Esophagus mucosa (tissue), 1 donor: ENCODE measurements at places on chromosomes 3 and 15.

- ATAC-seq, result no peak
Observed at GRCh38 chr3:11282250-11283138, 10.3 kb downstream of the ATG7 start.

DNA sequence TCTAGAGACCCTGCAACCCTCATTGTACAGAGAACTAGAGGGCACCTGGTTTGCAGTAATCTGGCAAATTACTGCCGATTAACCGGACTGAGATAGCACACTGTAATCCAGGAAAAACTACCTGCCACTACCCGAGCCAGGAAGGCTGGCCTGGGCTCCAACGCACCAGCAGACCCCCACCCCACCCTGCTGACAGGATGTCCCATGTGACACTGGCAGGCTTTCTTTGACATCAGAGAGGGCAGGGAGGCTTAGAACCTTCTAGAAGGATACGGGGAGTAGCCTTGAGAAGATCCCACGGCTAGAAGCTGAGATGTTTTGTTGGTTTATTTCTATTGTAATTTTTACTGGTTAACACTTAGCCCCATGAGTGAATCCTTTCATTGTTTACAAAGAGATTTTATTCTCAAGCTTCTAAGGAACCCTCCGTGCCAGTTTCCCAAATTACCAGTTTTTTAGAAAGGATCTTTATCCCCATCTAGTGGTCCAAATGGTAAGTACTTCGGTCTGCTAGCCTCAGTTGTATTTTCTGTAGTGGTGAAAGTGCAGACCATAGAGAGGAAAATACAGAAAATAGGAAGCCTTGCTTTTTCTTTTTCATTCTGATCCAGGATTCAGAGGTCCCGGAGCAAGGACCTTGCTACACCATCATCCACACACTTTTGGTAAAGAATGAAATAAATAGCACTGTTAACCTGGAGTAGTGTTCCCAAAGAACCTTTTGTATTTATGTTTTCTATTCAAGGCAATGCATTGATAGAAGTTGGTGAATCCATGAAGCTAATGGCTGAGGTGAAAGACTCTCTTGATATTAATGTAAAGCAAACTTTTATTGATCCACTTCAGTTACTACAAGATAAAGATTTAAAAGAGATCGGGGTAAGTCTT, 81.9 kb upstream of the ADAMTSL3 start:
- no peak for ATAC-seq

- ATAC-seq, result no peak
Observed at GRCh38 chr15:27137127-27137526, 166.1 kb downstream of the GABRG3 start.

DNA sequence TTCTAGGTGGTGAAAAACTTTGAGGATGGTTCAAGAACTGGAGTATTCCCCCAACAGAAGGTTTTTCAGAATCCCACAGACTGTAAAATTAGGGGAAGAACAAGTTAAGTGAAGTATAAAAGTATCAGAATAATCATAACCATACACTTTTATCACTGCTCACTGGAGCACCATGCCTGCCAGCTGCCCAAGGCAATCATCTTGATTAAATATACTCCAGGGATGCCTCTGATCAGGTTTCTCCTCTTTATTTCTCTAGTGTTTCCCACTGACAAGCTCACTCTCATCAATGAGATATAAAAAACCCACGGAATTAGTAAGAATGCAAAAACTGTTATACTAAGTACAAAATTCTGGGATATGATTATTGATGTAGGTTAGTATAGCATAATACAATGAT, 108.0 kb downstream of the STAG1 start:
- ATAC-seq, result no peak

DNA sequence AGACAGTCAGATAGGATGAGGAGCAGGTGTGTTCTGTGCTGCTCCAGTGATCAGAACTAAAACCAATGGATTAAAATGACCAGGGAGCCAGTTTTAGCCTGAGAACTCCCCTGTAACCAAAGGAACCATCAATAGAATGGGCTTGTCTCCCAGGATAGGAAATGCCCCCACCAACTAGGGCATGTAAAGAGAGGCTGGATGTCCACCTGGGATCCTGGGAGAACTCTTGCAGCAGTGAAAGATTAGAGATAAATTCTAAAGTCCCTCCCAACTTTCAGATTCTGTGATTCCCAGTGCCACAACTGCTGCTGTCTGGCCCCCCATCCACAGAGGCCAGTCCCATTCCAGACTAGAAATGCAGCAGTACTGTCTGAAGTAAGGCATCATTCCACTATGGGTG, 33.8 kb downstream of the HDC start:
- no peak for ATAC-seq

DNA sequence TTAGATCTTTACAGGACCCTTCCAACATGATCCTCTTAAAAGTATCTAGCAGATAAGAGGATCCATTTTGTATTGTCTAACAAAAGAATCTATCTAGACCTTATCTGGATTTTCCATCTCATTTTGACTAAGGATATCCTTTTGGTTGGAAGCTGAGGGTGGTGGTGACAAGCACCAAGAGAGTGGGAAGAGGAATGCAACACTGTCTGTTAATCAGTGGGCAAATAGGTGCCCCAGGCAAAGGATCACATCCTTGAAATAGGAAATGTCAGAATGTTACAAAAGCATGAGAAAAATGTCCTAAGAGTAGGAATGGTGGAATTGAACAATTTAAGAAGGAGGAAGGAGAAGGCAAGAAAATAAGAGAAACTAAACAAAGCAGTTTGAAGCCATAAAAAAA, 420.7 kb upstream of the CNTN3 start:
- no peak for ATAC-seq

GRCh38 chr3:152380043-152380442, 111.3 kb downstream of the MBNL1 start:
- ATAC-seq, result no peak

DNA sequence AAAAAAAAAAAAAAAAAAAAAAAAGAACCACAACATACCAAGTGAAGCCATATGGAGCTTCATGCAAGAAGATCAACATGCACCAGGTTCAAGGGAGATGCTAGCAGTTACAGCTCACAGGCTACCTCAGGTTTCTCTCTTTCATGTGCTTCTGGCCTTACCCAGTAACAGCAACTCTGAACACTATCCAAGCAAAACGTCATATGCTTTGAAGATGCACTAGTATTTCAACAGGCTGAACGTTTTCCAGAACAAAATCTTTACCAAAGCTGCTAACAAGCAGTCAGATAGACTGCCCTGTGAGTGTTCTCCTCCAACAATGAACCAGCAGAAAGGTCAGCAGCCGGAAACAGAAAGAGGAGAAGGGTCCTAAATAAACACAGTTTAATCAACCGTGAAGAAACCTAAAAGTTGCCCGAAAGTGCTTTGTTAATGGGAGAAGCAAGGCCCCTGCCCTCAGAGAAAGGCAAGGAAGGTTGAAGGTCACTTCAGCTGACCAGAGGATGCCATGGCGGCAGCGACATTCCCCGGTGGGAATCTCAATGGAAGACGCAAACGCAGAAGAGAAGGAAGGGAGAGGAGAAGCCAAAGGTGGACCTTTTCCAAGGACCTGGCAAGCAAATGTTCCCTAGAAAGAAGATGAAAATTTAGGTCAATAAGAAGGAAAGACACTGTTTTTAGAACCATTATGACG, 80.1 kb downstream of the CCNL1 start:
- ATAC-seq, result no peak

GRCh38 chr3:66997560-66998112, 471 bp upstream of the KBTBD8 start:
- no peak for ATAC-seq

- no peak for ATAC-seq
Observed at GRCh38 chr3:181899702-181900101, 188.0 kb downstream of the SOX2 start.

DNA sequence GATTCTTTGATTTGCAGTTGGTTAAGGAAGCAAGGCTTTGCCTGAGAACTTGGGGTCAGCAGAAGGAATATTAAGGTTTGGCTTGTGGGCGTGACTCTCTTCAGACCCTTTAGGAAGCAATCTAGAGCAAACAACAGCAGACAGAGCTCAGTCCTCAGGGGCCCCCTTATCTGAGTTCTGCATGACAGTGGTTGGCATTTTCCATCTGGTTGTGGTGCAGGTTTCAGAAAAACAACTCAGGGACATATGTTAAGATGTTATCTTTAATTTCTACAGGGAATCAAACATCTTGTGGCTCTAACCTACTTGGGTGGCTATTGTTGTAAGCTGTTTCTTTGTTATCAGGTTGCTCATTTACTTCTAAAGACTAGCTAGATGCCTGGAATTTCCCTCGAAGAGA, 141.4 kb downstream of the VPS8 start:
- ATAC-seq, result no peak

- ATAC-seq, result no peak
Observed at GRCh38 chr3:17232442-17232841, 347.7 kb downstream of the PLCL2 start.

DNA sequence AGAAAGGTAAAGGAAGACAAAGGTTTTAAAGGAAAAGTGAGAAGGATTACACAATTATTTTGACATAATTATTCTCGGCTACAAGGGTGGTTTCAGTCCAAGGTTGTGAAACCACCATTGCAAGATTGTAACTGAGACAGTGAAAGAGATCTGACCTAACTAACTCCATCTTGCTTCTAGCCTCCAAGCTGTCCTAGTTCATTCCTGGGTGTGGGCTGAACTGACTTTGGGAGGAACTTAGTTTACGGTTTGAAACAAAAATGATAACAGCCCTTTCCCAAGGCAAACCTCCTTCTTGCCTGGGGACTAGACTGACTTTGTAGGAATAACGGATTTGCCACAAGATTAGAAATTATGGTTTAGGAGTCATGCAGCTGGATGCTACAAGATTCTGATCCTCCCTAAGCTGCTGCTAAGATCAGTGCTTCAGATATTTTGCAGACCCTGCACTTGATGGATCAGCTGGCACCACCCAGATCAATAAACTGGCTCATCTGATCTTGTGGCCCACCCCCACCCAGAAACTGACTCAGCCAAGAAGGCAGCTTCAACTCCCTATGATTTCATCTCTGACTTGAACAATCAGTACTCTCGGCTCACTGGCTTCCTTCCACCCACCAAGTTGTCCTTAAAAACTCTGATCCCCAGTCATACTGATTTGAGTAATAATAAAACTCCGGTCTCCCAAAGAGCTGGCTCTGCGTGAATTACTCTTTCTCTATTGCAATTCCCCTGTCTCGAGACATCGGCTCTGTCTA, 57.7 kb upstream of the AADACL2 start:
- no peak for ATAC-seq

DNA sequence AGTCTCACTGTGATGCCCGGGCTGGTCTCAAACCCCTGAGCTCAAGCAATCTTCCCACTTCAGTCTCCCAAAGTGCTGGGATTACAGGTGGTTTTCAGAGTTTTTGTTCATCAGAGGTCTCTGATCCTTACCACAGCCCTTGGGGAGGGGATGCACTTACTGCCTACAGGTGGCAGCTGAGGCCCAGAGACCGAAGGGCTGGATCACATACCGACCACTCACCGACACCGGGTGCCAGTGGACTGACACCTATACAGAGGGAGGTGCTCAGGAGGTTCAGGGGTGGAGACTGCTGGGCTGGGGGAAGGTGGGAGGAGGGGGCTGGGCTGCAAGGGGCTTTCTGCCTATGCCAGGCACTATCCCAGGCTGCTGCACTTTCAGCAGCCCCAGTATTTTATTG, 19.5 kb downstream of the DUSP7 start:
- ATAC-seq, result no peak

GRCh38 chr15:35210370-35210769, 125.3 kb upstream of the NANOGP8 start:
- ATAC-seq, result no peak

- ATAC-seq, result no peak
Observed at GRCh38 chr3:146709969-146710368, 104.8 kb upstream of the PLSCR5 start.

GRCh38 chr3:138479438-138479863, 45.0 kb downstream of the ESYT3 start:
- ATAC-seq, result no peak

GRCh38 chr3:139745831-139746230, 68.1 kb upstream of the NMNAT3 start:
- ATAC-seq, result no peak

DNA sequence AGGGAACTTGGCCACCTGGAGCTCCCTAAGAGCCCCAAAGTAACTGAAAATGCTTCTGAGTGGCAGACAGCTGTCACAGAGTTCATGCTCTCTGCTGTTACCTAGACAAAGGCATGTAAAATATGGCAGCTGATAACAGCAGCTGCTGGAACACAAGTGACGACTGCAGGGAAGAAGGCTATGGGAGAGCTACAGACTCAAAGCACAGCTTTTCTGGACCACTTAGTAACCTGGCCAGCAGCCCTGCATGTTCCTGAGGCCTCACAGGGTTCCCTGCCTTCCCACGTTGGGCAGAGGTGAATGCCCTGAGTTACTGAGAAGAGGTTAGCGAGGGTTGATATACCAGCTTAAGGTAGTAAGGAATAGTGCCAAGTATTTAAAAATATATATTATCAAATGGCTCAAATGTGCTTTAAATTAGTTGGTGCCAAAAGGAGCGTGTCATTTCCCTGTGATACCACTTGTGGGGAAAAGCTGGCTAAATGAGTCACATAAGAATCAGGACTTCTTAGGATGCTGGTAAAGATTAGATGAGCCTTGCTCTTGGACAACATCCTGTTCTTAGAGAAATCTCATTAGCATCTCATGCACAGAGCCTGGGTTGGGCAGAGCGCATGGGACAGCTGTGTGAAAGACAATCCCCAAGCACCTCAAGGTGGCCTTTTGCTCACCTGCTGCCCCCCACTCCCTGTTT, 76.4 kb upstream of the SCN5A start:
- no peak for ATAC-seq

DNA sequence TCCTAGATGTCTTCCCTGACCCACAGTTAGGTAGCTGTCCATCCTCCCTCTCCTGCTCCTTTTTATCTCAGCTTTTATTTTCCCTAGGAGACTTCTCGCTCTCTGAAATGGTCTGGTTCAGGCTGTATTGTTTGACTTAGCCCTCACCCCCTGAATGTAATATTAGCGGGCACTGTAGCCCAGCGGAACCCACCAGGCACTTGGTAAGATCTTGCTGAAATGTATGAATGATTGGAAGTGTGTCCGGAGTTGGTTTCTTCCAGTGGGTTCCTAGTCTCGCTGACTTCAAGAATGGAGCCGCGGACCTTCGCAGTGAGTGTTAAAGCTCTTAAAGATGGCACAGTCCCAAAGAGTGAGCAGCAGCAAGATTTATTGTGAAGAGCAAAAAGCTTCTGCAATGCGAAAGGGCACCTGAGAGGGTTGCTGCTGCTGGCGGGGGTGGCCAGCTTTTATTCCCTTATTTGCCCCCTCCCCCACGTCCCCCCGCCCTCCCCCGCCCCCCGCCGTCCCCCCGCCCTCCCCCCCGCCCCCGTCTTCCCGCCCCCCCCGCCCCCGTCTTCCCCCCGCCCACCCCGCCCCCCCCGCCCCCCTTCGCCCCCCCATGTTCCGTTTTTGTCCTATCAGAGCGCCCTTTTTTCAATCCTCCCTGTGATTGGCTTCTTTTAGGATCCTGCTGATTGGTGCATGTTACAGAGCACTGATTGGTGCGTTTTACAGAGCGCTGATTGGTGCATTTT, 694 bp upstream of the EEFSEC start:
- ATAC-seq, result no peak
